ENCODE measurements at places on chromosomes 5 and 9.

- DNase-seq, result no peak
Measured at GRCh38 chr9:124695280-124695890, 75.7 kb downstream of the NR6A1 start.

- DNase-seq, result no peak
Measured at GRCh38 chr5:142222866-142223558, 101.8 kb downstream of the SPRY4 start.

GRCh38 chr9:89177012-89177943, 1.3 kb downstream of the SHC3 start:
- no peak for DNase-seq

- no peak for DNase-seq
Measured at GRCh38 chr9:13439685-13440476, 160.4 kb upstream of the MPDZ start.

- DNase-seq, result peak; percentile 51
Measured at GRCh38 chr5:173204185-173204979, 30.6 kb downstream of the NKX2-5 start.

GRCh38 chr5:13975246-13975645, 30.8 kb upstream of the DNAH5 start:
- DNase-seq, result no peak

- DNase-seq, result peak; percentile 39
Measured at GRCh38 chr9:129206905-129207304, 28.8 kb upstream of the IER5L start.

DNA sequence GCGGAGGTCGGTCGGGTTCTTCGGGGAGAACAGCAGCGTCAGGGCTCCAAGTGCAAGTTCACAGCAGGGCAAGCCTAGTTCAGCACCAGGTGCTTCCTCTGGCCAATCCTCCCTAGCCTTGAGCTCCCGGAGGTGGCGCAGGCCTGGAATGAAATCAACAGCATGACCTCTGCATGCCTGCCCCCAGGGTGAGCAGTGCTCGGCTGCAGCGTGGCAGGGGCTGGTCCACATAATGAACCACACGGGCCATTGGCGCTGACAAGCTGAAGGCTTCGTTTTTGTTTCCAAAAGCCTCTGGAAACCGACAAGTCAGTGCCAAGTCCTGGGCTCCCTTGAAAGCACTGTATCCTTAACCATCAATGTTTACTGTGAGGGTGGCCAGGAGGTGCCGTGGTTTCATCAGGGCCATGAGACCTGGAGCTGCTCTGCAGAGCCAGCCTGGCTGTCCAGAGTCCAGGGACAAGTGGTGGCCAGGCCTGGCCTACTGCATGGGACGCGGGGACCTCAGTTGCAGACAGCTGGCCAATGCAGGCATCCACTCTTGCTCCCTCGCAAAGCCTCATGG, 2.1 kb upstream of the INPP5E start:
- DNase-seq, result no peak

- no peak for DNase-seq
Measured at GRCh38 chr9:39587844-39588499, 232.5 kb downstream of the SPATA31A1 start.

DNA sequence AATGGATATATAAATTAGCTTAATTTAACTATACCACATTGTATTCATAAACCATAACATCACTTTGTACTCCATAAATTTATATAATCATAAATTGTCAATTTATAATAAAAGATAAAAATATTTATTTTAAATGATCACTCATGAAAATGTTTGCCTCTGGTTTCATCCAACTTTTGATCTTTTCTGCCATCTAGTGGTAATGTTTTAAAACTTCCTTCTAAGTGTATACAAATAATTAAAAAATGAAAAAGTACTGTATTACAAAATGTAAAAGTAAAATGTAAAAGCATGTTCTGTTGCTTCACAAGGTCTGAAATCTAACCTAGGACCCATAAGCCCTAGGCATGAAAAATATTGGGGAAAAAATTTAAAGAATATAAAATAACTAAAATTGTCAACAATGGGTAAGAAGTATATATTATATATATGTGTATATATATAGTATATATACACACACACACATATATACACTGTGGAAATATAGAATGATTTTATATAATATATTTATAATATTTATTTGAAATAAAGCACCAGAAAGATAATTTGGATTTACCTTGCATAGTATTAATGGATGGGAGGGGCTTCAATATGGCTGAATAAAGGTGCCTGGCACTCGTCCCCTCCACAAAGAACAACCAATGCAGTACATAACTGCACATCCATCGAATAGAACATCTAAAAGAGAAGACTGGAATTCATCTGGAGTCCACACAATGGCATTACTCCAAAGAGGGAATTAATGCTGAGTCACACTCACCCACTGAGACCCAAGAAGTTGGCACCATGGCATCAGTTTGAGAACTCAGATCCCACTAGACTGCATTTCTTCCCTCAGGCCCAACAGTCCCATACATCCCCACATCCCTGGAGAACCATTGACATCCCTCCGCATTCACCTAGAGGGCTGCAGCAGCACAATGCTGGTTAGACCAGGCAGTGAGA, 32.5 kb downstream of the ANXA1 start:
- peak; percentile 62 for DNase-seq

DNA sequence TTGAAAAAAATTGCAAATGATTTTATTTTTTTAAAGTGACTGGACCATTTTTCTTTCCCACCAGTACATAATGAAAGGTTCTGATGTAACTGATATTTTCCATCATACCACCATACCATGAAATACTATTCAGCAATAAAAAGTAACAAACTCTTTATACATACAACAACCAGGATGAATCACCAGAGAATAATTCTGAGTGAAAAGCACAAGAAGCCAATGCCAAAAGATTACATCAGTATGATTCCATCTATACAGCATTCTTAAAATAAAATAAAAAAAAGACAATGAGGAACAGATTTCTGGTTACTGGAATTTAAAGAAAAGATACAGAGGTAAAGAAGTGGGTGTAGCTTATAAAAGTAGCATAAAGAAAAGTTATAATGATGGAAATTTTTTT, 423.7 kb upstream of the ST8SIA4 start:
- no peak for DNase-seq

DNA sequence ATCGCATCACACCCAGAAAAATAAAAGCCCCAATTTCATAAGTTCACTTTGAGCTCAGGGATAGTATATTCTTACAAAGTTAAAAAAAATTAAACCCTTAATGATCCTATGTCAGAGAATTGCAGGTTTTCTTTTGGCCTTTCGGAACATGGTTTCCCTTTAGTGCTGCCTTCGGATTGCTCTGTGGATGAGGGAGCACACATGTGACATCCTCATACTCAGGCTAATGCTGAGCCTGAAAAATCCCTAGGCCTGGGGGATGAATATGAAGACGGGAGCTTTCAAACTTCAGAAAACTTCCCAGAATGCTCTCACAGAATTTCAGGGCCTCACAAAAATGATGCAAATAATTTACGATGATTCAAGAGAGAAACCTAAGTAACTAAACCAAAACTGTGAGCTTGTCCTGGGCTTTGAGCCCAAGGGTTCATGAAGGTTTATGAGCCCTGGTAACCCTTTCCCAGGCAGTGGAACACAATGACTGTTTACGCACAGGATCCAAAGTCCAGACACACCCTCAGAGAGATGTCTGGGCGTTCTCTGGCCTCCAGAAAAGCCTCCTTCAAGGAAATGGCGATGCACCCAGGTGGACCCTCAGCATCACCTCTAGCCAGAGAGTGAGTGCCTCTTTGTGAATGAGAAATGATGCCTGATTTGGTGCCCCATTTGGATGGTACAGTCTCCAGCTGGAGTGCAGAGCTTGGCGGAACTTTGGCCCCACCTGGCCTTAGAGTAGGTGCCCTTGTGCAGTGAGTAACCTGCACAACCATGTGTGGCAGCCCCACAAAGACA, 145.4 kb downstream of the ENTREP1 start:
- DNase-seq, result no peak

- no peak for DNase-seq
Measured at GRCh38 chr5:106172681-106173532, 1497.8 kb downstream of the EFNA5 start.

- DNase-seq, result peak; percentile 81
Measured at GRCh38 chr5:912280-913091, 19.8 kb downstream of the TRIP13 start.

DNA sequence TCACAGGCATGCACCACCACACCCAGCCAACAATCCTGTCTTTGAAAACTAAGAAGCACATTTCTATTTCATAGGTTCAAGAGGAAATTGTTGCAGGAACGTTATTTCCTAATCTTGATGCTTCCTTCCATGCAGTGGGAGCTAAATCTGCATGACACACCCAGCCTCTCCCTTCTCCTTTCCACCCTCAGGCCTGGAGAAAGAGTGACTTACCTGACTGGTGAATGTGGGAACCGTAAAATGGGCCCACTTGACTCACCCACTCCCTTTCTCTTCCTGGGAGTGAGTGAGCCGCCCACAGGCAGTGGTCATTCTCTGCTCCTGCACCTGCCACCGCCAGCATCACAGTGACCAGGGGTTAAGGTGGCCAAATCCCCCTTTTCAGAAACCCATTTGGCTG, 78.2 kb downstream of the C9orf50 start:
- no peak for DNase-seq

GRCh38 chr5:139164020-139164419, 34.1 kb downstream of the SIL1 start:
- no peak for DNase-seq

DNA sequence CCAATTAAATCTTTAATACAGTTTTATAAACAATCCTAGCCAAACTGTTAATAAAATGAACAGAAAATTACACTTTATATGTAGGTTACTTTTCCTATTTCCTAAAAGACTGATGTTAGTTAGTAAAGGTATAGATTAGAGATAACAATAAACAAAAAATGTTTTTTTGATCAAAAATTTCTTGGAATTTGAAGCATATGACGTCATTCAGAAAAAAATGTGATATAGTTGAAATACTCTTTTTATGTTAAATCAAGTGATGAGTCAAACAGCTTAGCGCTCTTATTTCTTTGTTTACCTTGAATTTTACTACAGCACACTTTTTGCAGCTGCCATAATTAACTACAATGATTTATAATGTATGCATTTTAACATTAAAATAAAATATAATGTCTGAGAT, 195.8 kb downstream of the SLC12A2 start:
- DNase-seq, result no peak

GRCh38 chr5:170809551-170809950, 26.0 kb downstream of the GABRP start:
- no peak for DNase-seq

- DNase-seq, result no peak
Measured at GRCh38 chr5:2193142-2193541, 310.4 kb upstream of the IRX4 start.

GRCh38 chr5:142870532-142871362, 100.6 kb downstream of the ARHGAP26 start:
- no peak for DNase-seq

GRCh38 chr9:99005651-99006050, 61.9 kb downstream of the COL15A1 start:
- DNase-seq, result no peak

- DNase-seq, result no peak
Measured at GRCh38 chr5:173041881-173042762, 14.0 kb upstream of the CREBRF start.

DNA sequence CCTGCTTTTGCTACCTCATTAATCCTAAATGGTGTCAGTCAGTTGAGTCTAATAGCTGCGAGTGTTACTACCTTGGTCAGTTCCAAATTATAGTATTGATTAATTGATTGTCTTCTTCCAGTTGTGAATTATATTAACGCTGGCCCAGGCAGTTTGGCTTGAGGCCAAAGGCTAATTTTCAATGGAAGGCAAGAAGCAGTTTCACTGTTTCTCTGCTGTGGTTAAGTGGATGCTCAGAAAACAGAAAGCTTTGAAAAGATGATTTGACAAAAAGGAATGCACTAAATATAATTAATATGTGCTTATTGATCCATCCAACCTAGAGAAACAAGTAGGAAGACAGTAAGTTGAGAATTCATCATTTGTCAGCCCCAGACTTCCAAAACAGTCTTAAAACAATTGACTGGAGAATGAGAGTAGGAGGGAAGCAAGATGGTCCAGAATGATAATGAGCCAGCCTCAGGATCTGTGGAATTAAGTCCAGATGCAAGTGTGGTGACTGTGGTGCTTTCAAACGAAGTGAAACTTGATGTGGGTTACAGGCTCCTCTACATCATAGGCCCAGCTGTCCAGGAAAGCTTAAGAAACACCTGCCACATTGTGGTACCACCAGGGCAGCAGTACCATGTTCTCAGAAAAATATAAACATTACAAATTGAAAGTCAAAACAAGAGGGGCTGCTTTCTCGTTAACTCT, 1371.0 kb upstream of the DMAC1 start:
- DNase-seq, result no peak

DNA sequence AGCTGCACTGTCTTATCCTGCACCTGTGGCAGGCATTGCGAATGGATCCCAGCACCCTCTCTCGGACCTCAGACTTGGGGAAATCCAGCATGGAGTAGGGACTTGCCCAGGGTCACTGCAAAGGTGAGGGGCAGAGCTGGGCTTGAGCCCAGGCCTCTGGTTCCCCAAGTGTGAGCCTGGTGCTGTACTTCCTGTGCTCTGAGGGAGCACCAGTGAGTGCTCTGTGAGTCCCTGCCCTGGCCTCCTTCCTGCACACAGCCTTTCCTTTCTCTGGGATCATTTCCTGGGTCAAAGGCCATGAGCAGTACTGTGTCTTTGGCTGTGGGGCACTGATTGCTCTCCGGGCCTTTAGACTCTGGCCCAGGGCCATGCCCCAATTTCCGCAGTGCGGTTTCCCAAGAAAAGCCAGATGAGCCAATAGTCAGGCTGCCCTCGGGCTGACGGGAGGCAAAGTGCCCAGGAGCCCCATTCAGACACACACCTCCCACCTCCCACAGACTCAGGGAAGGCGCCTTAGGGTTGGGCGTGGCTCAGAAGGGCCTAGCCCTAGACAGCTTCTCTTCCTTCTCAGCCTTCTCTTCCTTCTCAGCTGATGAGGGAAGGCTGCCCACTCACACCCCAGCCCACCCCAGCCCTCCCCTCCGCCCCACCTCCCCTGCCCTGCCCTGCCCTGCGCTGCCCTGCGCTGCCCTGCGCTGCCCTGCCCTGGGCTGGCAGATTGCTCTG, 23.3 kb upstream of the TRIM14 start:
- no peak for DNase-seq

GRCh38 chr5:58071566-58071965, 388.3 kb downstream of the PLK2 start:
- DNase-seq, result no peak

DNA sequence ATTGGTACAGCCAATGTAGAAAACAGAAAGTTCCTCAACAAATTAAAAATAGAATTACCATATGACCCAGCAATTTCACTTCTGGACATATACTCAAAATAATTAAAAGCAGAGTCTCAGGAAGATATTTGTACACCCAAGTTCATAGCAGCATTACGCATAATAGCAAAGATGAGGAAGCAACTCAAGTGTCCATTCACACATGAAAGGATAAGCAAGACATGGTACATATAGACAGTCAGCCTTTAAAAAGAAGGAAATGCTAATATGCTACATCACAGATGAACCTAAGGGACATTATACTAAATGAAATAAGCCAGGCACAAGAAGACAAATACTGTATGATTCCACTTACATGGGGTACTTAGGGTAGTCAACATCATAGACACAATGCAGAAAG, 76.7 kb downstream of the ANXA2R start:
- DNase-seq, result no peak

- DNase-seq, result no peak
Measured at GRCh38 chr5:180636403-180637075, 12.9 kb downstream of the FLT4 start.
